ENCODE measurements at places on chromosomes 3 and 15.

DNA sequence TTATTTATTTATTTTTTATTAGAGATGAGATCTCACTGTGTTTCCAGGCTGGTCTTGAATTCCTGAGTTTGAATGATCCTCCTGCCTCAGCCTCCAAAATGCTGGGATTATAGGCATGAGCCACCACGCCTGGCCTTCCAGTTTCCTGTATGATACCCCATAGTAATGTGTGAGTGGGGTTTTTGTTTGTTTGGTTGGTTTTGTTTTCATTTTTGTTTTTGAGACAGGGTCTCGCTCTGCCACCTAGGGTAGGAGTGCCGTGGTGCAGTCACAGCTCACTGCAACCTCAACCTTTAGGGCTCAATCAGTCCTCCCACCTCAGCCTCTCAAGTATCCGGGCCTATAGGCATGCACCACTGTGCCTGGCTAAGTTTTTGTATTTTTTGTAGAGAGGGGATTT lies 30.9 kb downstream of the GOLM2 start:
- no peak for DNase-seq

DNA sequence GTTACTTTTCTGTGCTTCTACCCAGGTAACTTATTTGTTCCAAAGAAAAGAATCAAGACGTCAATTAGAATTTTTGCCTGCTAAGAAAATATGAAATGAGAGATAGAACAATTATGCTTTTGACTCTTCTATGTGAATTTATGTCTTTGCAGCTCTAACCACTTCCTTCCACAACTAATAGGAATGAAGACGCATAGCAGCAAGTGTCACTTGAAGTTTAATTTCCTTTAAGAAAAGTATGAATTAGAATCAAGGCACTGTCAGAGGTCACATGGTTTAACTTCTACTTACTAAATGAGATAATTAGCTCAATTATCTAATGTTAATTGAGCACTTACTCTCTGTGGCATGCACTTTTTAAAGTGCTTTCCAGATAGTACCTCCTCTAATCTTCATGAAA lies 3.3 kb downstream of the WDR49 start:
- no peak for DNase-seq

- no peak for DNase-seq
Measured at GRCh38 chr3:82186017-82186416, 424.6 kb upstream of the GBE1 start.

GRCh38 chr3:113166357-113166718 lies 45.0 kb upstream of the BOC start:
- no peak for DNase-seq

GRCh38 chr3:136730595-136731273 lies 21.4 kb downstream of the STAG1 start:
- no peak for DNase-seq

DNA sequence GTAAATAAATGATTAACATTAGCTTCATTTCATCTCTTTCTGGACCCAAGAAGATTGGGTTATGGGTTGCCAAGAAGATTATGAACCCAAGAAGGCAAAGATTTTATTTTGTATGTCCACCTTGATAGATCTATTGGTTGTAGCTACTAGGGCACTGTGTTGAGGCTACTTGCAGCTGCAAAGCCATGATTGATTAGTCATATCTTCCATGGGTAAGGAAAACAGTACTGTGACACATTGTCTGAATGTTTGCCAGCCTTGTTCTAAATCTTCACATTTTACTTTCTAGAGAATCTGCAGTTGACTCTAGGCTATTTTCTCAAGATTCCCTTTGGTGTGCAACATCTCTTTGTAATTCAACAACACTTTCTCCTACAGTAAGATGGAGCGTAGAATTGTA lies 229.2 kb upstream of the KCNH8 start:
- no peak for DNase-seq

DNA sequence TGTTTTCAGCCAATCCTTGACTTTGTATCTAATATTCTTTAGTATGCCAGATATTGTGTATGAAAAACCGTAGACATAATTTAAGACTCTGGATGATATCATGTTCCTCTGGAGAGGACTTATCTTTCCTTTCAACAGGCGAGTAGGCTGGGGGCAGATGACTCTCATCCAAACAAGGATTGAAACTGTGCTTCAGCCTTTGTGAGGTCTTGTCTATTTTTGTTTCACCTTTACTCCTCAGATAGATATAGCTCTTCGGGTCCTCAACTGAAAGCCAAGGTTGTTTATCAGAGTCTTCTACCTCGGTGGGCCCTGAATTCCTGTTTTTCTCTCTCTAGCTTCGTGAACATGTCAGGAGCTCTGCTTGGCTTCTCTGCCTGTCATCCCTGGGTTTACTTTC lies 66.0 kb downstream of the C3orf20 start:
- no peak for DNase-seq

DNA sequence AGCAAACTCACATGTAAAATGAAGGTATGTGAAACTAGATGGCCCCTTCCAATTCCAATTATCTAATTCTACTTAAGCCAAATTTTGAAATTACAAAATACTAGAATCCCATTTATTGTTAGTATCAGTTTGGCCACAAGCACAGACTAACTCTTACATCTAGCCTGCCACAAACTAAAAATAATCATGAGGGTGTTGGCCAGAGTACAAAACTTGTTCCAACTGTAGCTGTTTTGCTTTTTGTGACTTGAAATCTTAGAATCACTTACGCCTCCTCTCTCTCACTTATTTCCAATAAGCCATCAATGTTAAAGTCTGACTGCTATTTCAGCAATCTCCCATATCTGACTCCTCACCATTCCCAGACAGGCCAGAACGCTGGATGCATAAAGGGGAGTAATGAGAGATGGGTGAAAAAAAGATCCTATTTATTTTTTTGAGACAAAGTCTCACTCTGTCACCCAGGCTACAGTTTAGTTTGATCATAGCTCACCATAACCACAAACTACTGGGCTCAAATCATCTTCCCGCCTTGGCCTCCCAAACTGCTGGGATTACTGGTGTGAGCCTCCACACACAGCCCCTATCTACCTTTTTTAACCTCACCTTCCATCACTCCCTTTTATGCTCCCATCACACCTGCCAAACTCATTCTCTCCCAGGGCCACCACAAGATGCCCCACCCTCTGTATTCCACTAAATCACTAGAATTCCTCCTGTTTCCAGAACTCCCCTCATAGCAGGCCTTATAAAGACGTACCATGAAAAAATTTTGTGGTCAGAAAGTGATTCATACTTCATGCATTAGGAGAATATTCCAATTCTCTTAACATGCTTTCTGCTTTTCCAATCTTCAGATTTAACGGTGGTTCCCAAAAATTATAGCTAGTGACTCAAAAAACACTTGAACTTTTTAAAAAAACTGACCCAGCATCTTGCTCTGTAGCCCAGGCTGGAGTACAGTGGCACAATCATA lies 36.5 kb downstream of the ATOSA start:
- no peak for DNase-seq

- peak; percentile 26 for DNase-seq
Measured at GRCh38 chr3:120147072-120147871, 53.0 kb upstream of the GSK3B start.

GRCh38 chr3:66502245-66502874 lies 1.5 kb upstream of the LRIG1 start:
- no peak for DNase-seq

DNA sequence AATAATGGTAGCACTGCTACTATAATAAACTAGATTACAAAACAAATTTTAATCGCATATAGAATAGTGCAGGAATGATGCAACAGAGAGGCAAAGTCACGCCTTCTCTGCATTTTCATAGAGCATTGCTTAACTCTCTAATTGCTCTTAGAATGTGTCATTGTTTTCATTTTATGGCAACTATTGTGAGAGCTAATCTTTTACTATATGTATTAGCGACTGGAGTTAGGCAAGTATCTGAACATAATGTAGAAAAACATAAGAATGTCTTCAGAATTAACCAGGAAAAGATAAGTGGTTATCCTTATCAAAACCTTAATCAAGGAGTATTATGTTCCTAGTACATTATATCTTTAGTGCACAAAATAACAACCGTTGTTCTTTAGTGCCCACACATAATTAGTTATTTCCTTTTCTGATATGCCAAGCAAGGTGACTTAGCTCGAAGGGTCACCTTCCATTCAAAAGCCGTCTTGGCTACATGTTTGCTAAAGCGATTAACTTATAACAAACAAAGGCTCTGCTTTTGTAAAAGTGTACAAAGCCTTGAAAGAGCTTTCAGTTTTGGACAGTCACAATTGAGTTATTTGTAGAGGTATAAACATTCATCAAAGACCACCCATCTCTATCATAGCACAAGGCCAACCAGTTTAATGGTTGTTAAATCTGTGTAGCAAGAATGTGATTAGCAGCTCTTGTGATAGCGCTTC lies 1328.9 kb downstream of the ROBO2 start:
- no peak for DNase-seq

DNA sequence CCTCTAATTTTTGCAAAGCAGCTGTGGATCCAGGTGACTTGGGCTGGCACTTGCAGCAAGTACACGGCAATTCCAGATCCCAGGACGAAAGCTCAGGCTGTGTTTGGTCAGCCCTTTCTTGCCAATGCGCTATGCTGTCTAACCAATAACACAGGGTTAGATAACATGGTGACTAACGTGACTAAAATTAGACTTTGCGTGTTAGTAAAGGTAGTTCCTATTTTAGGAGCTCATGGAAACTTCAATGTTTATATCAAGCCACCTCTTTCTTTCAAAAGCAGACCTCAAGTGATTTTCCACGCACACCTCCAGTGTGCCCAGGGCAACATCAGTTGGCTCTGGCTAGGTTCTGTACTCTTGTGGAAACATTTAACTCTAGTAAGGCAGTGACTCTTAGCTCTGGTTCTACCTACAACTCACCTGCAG lies 32.5 kb downstream of the CDCP1 start:
- DNase-seq, result no peak

DNA sequence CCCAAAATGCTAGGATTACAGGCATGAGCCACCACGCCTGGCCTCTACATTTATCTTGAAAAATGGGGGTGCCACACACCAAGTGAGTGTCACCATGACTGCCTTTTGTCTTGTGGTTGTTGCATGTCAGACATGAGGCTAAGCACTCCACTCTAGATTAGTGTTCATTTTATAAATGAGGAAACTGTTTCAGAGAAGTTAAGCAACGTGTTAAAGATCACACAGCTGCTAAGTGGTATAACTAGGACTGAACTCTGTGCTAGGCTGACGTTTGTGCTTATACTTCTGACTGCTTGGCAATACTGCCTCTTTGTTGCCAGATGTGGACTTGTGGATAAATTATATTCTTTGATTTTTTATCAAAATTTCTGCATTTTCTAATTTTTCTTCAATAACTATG lies 50.8 kb upstream of the SMAD6 start:
- DNase-seq, result no peak

- DNase-seq, result no peak
Measured at GRCh38 chr15:69546182-69546581, 93.6 kb downstream of the RPLP1 start.

GRCh38 chr15:59618406-59618805 lies 6.8 kb downstream of the GCNT3 start:
- DNase-seq, result no peak

DNA sequence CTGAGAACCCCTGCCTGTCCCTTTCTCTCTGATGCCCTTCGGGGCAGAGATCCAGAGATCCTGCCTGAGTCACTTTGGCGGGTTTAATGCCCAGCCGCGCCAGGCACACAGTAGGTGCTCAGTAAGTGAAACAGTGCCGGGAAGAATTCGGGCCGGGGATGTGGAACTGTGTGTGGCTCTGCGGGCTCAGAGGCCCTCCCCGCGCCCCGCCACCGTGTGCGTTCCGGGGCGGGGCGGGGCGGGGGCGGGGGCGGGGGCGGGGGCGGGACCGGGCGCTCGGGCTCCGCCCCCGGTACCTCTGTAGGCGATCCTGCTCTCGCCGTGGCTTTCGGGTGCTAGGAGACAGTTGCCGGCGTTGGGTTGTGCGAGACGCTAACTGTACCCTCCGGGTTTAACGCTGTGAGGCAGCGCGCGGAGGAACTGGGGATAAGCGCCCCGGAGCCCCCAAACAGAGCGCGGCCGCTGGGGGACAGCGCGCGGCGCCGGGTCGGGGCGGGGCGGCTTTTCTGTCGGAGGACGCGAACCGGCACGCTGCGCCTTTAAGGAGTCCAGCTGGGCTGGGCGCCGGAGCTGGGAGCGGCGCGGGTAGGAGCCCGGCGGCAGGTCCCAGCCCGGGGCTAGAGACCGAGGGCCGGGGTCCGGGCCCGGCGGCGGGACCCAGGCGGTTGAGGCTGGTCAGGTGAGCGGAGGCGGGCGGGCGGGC lies at the start of gene ABHD6:
ABHD6 (plus strand) TSS at position 555 of the 703 bp plus-strand sequence. CDS start 18,795 bp downstream, outside the sequence.
- peak; percentile 84 for DNase-seq

DNA sequence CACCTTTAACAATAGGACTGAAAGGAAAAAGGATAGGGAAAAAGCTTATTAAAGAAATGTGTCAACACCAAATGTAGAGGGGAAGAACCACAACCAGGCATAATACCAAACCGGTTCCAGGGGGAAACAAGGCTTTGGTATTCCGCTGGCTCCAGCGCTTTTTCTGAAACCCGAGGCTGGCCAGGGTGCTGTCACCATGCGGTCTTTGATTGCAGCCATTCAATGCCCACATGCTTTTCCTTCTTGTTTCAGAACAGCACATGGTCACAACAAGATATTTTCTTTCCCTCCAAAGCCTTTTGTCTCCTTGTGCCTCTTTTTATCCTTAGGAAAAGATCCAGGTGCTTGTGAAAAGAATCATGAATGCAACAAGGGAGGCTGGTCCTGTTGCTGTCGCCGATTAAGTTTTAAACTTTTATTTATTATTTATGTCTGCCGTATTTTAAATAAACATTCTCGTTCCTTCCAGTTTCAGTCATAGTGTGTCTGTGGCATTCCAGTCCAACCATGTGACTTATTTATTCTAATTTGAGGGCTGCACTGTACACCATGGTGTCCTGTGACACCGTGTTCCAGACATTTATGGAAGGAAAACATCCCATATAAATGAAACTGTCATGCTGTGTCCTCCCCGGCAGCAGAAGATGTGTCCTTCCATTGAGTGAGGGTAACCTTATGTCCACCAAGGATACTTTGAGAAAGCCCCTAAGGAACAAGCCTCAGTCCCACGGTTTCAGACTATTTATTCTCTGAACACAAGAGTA lies 41.1 kb downstream of the CCK start:
- no peak for DNase-seq

DNA sequence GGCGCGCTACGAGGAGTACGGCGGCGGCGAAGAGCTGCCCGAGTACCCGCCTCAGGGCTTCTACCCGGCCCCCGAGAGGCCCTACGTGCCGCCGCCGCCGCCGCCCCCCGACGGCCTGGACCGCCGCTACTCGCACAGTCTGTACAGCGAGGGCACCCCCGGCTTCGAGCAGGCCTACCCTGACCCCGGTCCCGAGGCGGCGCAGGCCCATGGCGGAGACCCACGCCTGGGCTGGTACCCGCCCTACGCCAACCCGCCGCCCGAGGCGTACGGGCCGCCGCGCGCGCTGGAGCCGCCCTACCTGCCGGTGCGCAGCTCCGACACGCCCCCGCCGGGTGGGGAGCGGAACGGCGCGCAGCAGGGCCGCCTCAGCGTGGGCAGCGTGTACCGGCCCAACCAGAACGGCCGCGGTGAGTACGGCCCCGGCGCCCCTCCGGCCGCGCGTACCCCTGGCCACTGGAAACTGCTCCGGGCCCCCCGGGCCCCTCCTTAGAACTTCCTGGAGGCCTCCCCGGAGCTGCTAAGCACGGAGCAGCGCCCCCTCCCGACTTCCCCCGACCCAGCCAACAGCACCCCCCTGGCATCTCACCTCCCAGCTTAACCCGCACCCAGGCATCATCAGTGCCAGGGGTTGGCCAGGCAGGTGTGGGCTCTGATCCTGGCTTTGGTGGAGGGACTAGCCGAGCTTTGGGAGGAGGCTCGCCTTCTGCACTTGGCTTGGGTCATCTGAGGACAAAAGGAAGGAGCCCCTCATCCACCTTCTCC lies 1.4 kb downstream of the LOXL1 start:
- DNase-seq, result peak; percentile 87

All from KBM-7 (cell line).